Activated CD8-positive, alpha-beta memory T cell treated with anti-CD3 and anti-CD28 coated beads, Interleukin-2, amount 10 ng/mL, durations not matched to agents 7 days and 5 days (primary cell): ENCODE measurements at places on chromosomes 7 and 10. TPM values are rescaled to one million over a fixed set of nuclear protein-coding genes. Genes with fewer than 3 reads are reported as not detected.

CRPPA gene
- total RNA-seq = 1.1 TPM

CPVL gene
- total RNA-seq = 1.8 TPM

SPDYE1 gene
- not detected for total RNA-seq

ZCCHC24 gene
- total RNA-seq = 2.4 TPM

ZNF804B gene
- total RNA-seq = not detected

SLC26A5 gene
- total RNA-seq = not detected

PAXIP1 gene
- 33.9 TPM for total RNA-seq

TAS2R5 gene
- 1.8 TPM for total RNA-seq

PPP1R17 gene
- not detected for total RNA-seq

MRM2 gene
- total RNA-seq = 35.1 TPM

TMEM229A gene
- not detected for total RNA-seq

RAB19 gene
- total RNA-seq = 5.0 TPM

GNAT3 gene
- total RNA-seq = not detected

CFTR gene
- total RNA-seq = not detected

AGR3 gene
- not detected for total RNA-seq

TSC22D4 gene
- total RNA-seq = 128 TPM

ZNF853 gene
- 1.3 TPM for total RNA-seq

SKIDA1 gene
- total RNA-seq = 0.29 TPM

TMEM236 gene
- total RNA-seq = 0.06 TPM

SFMBT2 gene
- 49.5 TPM for total RNA-seq

OR2A42 gene
- total RNA-seq = not detected

ERV3-1 gene
- 9.5 TPM for total RNA-seq
